SIG-M5 (cell line): ENCODE measurements at places on chromosomes 1 and 21.

DNA sequence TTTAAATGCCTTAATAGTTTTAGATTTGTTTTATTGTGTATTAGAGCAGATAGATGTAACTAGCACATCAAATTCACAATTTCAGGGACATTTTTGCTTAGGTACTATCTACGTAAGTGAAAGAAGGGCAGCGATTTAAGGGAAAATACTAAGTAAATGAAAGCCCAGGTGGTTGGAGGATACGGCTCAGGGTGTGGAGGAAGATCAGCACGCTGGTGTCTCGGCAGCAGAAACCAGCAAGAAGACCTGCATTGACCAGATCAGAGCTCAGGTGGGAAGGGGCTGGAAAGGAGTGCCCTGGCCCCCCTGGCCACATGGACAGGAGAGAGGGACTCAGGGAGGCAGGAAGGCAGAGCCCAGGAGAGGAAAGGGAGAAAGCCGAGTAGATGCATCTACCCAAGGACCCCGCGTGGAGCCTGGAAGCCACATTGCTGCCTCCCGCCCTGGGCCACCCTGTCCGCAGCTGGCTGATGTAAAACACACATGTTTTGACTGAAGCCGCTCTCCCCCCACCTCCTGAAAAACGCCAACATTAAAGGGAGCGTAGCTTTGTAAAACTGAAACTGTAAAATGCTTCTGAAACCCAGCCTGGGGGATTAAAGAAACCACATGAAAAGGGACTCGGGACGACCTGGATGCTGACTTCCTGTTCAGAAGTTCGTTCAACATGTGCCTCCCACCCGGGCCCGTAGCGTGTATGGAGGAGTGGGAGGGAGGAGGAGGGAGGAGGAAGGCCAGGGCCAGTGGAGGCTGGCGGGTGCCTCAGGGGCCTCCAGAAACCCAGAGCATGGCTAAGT, 72.6 kb upstream of the TARDBP start:
- DNase-seq: no peak

DNA sequence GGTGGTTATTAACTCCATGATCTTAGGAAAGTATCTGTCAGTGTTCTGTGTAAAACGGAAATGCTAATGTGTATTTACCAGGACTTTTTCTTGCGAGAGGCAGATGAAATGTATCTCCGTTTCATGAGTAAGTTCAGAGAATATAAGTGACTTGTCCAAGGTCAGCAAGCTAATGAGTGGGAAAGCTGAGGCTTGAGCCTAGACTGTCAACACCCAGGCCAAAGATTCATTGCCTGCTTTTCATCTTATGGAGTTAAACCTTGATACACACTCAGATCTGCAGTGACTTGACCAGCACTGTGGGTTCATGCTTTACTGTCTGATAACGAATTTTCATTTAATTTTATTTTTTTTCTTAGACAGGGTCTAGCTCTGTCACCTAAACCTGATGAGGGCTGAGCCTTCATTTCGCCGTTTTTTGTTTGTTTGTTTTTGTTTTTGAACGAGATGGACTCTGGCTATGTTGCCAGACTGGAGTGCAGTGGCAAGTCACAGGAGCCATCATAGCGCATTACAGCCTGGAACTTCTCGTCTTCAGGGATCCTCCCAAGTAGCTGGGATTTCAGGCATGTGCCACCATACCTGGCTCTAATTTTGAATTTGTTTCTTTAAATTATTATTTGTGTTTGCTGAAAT, 918 bp upstream of the JTB start:
- DNase-seq: no peak

GRCh38 chr1:247387565-247387964, 28.4 kb upstream of the NLRP3 start:
- no peak for DNase-seq

- DNase-seq: peak; percentile 50
Measured at GRCh38 chr1:182604175-182605164, at the start of gene RGS16. Gene RGS16 (minus strand): TSS chr1:182604389. CDS start chr1:182604259, 130 bp downstream.

DNA sequence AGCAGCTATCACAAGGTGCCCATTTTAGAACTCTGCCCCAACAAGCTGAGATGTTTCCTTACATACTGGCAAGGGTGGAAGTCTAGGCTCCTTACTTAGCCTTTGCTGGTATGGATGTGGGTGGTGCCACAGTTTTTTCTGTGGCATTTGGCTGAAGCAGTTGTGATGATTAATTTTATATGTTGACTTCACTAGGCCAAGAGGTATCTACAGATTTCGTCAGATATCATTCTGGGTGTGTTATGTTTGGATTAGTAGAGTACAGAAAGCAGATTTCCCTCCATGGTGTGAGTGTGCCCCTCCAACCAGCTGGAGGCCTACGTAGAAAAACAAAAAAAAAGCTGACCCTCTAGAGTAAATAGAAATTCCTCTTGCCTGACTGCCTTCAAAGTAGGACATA, 317.0 kb downstream of the BARHL2 start:
- DNase-seq: no peak

GRCh38 chr1:95370691-95371562, 136.9 kb downstream of the RWDD3 start:
- DNase-seq: no peak

DNA sequence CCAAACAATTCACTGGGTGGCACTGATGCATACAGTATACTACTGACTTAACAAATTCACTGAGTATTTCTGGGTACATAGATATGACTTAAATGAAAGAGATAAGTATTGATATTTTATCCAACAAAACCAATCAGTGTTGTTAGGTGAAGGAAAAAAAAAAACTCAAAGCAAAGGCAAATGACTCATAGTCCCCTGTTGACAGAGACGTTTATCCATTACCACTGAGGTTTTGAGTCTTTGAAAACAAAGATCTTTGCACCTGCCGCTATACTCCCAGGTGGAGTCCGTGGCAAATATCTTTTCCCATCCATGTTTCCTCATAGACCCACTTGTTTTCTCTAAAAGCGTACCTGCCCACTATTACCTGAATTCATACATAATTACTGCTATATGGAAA, 18.4 kb downstream of the DYNLT5 start:
- DNase-seq: no peak

- DNase-seq: no peak
Measured at GRCh38 chr21:31397030-31397429, 53.0 kb upstream of the TIAM1 start.

DNA sequence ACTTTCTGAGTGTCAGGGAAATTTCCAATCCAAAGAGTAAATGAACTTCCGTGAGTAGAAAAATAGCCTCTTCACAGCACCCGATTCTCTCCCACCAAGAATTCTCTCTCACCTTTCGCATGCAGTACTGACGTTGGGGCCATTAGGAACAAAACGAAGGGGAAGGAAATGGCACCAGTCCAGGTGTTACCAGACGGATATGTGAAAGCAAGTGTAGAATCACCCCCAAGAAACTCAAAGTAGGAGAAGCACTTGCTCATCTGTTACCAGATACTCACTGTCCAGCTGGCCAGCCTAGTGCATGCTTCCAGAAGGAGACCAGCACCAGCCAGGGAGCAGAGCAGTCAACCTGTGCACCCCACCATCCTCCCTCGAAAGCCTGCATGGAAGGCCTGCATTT, 55.1 kb downstream of the ITPKB start:
- no peak for DNase-seq

GRCh38 chr1:8326265-8326664, 8.4 kb downstream of the SLC45A1 start:
- no peak for DNase-seq

- no peak for DNase-seq
Measured at GRCh38 chr1:3788756-3789420, 7.4 kb downstream of the LRRC47 start.

DNA sequence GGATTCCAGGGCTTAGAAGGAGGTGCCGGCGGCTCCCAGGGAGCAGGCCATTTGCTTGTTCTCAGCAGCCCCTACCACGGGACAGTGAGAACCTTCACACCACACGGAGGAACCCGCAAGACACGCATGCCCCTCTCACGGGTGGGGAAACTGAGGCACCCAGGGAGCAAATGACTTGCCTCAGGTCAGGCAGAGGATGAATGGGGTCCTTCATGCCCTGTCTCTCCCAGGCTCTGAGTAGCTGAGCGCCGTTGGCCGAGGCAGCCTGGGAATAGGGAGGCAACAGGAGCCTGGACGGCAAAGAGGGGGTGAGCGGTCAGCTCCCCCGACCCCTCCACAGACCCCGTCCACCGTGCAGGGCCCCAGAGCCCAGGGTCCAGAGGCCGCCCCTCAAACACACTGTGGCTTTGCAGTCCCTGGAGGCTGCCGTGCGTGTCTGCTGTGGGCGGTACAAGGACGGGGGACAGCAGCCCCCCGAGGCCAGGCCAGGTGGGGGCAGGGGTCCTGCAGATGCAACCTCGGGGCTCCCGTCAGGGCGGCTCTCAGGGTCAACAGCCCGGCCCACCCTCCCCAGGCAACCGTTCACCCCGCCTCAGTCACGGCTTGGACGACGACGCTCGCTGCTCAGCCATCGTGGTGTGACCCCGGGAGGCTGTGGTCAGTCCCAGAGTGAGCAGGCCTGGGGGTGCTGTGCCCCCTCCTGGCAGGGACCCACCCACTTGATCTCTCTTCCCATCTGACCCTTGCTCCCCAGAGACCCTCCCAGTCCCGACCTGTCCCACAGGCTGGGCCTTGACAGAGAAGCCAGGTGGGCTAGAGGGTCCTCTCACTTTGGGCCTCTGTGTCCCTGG, 15.8 kb upstream of the COL6A2 start:
- no peak for DNase-seq

GRCh38 chr1:53959664-53960250, 13.6 kb downstream of the LRRC42 start:
- DNase-seq: no peak

DNA sequence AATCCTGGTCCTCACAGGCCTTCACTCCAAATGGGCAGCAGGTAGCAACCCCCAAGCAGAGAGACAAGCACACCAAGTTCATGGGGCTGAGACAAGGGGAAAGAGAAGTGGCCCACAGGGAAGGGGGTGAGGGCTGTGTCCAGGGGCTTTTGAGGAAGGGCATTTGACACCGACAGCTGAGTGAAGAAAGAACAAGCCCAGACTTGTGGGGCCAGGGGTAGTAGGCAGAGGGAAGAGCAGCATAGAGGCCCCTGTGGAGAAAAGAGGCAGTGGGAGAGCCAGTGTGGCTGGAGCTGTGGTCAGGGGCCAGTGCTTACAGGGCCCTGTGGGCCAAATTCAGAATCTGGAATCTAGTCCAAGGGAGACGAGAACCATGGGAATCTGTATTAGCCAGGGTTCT, 85.4 kb downstream of the IGSF21 start:
- no peak for DNase-seq

- DNase-seq: no peak
Measured at GRCh38 chr1:8870103-8870502, 8.4 kb downstream of the ENO1 start.

- DNase-seq: no peak
Measured at GRCh38 chr1:233224311-233224710, 71.2 kb downstream of the PCNX2 start.

GRCh38 chr1:204307334-204307883, 52.3 kb downstream of the PLEKHA6 start:
- no peak for DNase-seq

- no peak for DNase-seq
Measured at GRCh38 chr1:63623952-63624351, 30.7 kb downstream of the PGM1 start.

DNA sequence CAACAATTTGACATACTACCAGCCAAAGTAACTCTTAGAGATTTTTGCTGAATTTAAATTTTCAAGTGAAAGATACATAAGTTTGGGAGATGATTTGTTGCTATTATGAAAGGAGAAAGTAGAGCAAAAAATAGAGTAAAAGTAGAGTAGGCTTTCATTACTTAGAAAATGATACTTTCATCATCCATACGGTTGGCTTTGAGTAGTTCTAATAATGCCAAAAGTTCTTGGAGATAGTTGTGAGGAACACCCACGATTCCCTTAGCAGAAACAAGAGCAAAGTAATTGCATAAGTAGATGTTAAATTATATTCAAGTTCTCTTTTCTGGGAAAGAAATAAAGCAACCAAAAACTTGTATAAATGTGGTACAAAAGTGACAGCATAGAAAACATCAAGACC, 95.0 kb upstream of the VAV3 start:
- DNase-seq: no peak

GRCh38 chr1:239778208-239778813, 313.4 kb upstream of the FMN2 start:
- DNase-seq: no peak

DNA sequence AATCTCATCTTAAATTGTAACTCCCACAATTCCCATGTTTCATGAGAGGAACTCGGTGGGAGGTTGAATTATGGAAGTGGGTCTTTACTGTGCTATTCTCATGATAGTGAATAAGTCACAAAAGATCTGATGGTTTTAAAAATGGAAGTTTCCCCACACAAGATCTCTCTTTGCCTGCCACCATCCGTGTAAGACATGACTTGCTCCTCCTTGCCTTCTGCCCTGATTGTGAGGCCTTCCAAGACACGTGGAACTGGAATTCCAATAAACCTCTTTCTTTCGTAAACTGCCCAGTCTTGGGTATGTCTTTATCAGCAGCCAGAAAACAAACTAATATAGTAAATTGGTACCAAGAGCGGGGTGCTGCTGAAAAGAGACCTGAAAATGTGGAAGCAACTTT, 761.6 kb upstream of the RGS18 start:
- DNase-seq: no peak

- DNase-seq: no peak
Measured at GRCh38 chr1:205186191-205186590, 25.3 kb downstream of the DSTYK start.

DNA sequence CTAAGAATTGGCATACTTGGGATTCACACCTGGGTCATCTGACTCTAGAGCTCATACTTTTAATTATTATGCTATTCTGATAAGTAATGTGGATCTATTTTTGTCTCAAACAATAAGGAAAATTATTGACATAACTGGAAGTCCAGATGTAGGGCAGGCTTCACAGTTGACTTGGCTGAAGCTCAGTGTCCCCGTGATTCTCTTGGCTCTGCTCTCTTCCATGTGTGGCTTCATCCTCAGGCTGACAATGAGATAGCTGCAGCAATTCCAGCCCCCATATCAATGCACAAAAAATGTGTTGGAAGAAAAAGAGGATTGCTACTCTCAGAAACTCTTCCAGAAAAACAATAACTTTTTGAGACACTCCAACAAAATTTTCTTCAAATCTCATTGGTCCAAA, 23.8 kb downstream of the HSD11B1 start:
- DNase-seq: no peak

DNA sequence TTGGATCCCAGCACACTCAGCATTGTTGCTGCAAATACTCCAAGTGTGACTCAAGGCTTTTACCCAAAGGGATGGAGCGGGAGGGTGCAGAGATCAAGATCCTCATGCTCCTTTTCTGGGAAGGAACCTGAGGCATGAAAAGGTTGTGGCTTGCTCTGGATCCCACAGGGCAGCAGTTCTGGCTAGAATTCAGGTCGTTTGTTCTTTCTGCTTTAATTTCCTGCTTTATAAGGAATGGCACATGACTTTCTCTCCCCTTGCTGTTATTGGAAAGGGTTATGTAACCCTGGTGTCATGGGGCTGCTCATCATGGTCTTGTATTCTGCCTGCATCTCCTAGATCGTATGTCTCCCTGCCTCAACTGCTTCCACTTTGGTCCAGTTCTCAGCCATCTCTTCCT, 101.6 kb downstream of the NOS1AP start:
- no peak for DNase-seq

DNA sequence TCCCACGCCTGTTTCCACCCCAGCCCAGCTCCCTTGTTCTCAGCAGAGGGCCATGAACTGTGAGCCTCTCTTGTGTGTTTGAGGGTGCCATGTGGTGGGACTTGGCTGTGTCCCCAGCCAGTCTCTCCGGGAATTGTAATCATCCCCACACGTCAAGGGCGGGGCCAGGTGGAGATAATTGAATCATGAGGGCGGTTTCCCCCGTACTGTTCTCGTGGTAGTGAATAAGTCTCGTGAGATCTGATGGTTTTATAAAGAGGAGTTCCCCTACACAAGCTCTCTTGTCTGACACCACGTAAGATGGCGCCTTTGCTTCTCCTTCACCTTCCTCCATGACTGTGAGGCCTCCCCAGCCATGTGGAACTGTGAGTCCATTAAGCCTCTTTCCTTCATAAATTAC, 57.2 kb upstream of the COL6A2 start:
- no peak for DNase-seq
